ENCODE measurements at places on chromosomes 2 and 18.

- no peak for DNase-seq
Observed at GRCh38 chr18:78927156-78927555, 52.5 kb upstream of the SALL3 start.

DNA sequence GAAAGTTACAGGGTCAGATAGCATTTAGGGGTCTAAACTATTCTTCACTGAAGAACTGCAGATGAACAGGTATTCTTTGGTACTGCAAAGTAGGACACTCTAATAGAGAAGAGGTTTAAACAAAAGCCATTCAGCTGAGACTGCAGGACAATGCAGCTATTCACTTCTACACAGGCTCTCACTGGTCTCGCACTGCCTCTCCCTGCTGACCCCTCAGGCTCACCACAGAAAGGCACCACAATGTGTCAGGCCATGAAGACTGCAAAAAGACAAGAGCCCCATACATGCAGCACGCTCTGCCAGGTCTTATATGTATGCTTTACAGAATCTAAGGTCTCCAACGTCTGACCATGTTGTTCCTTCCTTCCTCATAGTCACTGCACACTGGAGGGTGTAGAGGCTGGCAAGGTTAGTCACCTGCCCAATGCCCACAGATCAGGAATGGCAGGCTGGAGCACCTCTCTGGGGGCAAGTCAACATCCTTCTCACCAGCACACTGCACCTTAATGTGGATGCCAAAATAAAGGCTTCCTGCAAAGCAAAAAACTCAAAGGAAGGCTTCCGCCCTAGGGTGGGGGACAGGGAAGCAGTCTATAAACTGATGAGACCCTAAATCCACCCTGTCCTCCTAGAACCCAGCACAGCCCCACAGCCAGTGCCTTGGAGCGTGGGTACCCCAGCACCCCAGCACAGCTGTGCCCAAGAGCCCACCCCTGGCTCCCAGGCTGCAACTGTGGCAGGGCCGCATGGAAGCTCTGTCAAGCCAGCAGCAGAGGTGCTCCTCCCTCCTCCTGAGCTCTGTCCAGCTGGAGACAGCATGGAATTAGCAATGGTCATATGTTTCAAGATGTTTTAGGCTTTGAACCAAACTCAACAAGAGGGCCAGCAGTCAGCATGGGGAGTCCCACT, 10.7 kb upstream of the RNU4ATAC start:
- no peak for DNase-seq

- DNase-seq: no peak
Observed at GRCh38 chr2:55811048-55811447, 112.5 kb downstream of the EFEMP1 start.

DNA sequence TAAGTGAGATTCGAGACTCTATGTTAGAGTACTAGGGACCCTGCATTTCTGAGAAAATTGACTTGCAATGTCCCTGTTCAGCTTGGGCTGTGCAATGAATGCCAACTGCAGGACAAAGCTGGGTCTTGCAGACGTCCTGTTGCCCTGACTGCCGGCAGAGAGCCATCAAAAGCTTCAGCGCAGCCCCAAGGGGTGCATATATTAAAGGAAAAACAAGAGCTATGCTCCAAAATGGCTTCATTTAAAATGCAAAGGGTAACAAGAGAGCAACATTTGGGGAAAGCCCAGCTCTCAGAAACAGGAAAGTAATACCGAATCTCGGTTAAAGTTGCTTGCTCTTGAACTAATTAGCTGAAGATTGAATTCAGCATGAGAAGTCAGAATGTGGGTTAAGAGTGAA, 110.9 kb upstream of the PNPT1 start:
- DNase-seq: no peak

DNA sequence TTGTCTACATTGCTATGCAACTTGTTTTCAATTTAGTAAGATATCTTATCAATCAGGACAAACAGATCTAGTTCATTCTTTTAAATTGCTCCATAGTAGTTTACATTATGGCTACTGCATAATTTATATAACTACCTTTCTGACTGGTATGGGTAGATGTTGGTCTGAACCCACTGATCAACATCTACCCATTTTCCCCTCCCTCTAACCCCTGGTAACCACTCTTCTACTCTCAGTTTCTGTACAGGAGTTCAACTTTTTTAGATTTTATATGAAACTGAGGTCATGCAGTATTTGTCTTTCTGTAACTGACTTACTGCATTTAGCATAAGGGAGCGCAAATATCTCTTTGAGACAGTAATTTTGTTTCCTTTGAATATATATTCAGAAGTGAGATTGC, 73.2 kb downstream of the ITSN2 start:
- DNase-seq: no peak

DNA sequence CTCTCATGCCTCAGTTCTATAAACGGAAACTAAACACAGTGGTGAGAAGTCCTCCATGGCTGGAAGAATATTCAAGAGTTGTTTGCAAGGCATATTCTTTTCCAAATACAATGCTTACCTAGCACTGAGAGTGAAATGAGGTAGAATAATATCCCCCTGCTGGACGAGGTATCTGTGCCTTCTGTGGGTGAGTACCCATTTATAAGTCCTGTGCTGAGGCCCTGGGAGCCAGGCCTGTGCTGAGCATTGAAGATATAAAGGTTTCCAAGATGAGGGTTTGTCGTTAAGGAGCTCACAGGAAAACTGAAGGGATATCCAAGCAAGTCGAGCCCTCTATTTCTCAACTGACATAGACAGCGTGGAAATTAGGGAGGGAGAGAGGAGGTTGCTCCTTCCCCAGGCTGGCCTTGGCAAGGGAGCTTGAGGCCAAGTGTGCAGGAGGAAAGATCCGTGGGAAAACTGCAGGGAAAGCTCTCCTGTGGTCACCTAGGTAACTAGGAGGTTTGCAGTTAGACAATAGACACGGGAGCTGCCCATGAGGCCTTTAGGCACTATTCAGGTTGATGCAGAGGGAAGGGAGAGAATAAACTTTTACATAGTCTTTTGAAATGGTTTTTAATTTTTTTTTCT, 17.6 kb downstream of the PTPRM start:
- DNase-seq: no peak

DNA sequence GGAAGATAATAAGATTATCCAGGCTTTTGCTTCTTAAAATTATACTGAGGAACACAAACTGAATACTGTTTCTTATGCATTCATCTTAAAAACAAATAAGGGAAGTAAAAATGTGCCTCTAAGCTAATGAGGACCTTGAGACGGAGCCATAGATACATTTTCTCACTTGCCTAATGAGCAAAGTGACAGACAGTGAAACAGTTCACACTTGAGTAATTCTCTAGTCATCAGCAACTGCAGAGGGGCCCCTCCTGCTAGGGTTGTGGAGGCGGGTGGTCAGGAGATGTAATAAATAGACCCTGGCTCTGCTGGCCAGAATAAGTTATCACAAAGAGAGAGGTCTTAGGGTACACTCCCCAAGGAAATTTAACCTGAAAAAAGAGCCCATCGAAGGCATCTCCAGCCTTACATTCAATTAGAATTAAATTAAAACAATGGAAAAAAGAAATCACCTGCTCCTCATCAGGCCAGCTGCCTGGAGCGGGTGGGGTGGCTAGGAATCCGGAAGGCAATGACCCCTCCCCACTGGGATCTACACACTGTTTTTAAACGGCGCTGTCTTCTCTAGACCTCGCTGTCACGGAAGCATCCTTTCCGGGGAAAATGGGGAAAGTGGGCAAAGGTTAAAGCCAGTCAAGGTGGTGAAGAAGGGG, 32.6 kb upstream of the INSIG2 start:
- no peak for DNase-seq

- no peak for DNase-seq
Observed at GRCh38 chr2:237068005-237068576, 17.6 kb upstream of the COPS8 start.

DNA sequence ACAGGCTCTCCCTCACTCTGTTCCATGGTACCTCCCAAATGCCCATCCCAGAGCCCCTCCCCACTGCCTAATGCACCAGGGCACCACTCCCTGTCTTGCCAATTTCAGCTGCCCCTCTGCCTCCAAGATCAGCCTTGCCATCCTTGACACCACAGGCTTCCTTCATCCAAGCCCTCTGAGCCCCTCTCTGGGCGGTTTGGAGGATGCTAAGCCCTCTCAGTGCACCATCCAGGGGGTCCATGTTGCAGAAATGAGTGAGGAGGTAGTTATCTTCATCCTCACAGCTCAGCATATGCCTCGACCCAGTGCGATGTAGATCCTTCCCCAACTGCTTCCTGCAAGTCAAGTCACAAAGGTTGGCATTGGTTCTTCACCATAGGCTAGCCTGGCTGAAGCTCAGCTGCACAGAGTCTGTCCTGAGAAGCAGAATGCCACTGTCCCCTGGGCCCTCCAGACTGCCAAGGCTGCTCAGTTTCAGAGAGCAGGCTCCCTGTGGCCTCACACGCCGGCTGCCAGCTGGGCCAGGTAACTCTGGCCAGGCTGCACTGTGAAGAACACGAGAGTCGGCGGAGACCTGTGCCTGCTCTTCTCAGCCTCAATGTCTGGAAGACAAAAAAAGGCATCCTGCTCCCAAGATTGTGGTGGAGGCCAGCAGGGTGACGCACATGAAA, 9.9 kb upstream of the MAP3K2 start:
- DNase-seq: no peak

DNA sequence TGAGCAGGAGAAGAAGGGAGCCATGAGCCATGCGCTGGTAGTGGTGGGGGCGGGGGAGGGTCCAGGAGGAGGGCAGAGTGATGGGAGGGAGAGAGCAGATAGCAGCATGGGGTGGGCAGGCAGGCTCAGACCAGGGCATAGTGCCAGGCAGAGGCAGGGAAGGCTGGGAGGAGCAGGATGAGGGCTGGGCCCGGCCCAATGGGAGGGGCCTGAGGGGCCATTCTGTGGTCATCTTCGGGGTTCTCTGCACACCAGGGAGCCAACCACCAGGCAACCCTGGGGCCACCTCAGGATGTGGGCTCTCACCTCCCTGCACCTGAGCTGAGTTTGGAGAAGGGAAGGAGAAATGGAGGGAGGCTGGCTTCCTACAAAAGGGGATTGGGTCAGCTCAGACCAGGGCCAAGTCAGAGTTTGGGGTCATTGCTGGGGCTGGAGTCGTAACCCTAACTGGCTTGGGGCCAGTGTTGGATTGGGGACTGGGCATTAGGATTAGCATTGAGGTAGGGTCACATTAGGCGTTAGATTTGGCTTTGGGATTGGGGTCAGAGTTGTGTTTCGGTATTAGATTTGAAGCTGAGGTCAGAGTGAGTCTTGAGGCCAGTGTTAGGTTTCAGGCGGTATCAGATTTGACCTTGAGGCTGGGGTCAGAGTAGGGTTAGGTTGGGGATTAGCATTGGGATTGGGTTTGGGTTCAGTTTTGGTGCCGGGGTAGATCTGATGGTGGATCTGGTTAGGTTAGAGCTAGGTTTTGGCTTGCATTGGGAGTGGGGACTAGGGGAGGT, 11.2 kb downstream of the VIL1 start:
- no peak for DNase-seq

GRCh38 chr2:2699121-2699505, 368.0 kb upstream of the MYT1L start:
- no peak for DNase-seq

DNA sequence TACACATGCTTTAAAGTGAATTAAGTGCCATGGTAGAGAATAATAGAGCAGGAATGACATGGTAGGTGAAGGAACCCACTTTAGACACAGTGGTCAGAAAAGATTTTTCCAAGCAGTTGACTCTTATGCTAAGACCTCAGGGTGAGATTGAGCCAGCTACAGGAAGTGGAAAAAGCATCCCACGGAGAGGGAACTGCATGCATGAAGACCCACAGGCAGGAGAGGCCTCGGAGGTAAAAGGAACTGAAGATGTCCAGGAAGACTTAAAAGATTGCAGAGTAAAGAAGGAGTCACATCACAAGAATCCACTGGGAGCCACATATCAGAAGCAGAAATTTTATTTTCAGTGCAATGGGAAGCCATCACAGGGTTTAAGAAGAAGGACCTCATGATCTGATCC, 499.2 kb upstream of the FAM98A start:
- DNase-seq: no peak

GRCh38 chr2:12074126-12074844, 327.9 kb downstream of the LPIN1 start:
- DNase-seq: no peak

- DNase-seq: no peak
Observed at GRCh38 chr2:216538538-216538937, 39.9 kb downstream of the RPL37A start.

All from stimulated activated CD4-positive, alpha-beta T cell treated with anti-CD3 and anti-CD28 coated beads, TNF-alpha, amount 100 ng/mL, for 4 hours (primary cell).